ENCODE measurements at places on chromosomes 6 and 20. TPM values are rescaled to one million over a fixed set of nuclear protein-coding genes. Genes with fewer than 3 reads are reported as not detected.

RXRB gene
- 20.7 TPM for total RNA-seq

FOXA2 gene
- not detected for total RNA-seq

MYCT1 gene
- total RNA-seq = 3.0 TPM

POLR1H gene
- 6.9 TPM for total RNA-seq

BCAS1 gene
- total RNA-seq = 3.9 TPM

PNLDC1 gene
- not detected for total RNA-seq

SYNDIG1 gene
- 16.7 TPM for total RNA-seq

FNDC1 gene
- 3.2 TPM for total RNA-seq

RUNX2 gene
- 0.49 TPM for total RNA-seq

FAM162B gene
- 1.2 TPM for total RNA-seq

GHRH gene
- total RNA-seq = not detected

WFDC10B gene
- not detected for total RNA-seq

SEMG1 gene
- not detected for total RNA-seq

RAB32 gene
- total RNA-seq = 4.9 TPM

CLDN20 gene
- total RNA-seq = not detected

RRAGD gene
- 60.2 TPM for total RNA-seq

VSTM2L gene
- 164 TPM for total RNA-seq

C6orf163 gene
- 6.4 TPM for total RNA-seq

SOBP gene
- total RNA-seq = 58.0 TPM

TFAP2A gene
- 0.25 TPM for total RNA-seq

ZFP57 gene
- not detected for total RNA-seq

TRIM10 gene
- 0.25 TPM for total RNA-seq

SLC17A2 gene
- not detected for total RNA-seq

C4B gene
- 14.5 TPM for total RNA-seq

MAP7 gene
- 4.2 TPM for total RNA-seq

HINT3 gene
- total RNA-seq = 68.1 TPM

RHAG gene
- total RNA-seq = 0.49 TPM

SLC52A3 gene
- 0.49 TPM for total RNA-seq

GPSM3 gene
- 0.49 TPM for total RNA-seq

PRDM13 gene
- total RNA-seq = not detected

All from temporal lobe (tissue), 4 donors.